ENCODE measurements at places on chromosomes 3 and 15. TPM values are rescaled to one million over a fixed set of nuclear protein-coding genes. Genes with fewer than 3 reads are reported as not detected.

- DNase-seq = no peak
Observed at GRCh38 chr15:46126581-46126980, 491.8 kb downstream of the SQOR start.

DNA sequence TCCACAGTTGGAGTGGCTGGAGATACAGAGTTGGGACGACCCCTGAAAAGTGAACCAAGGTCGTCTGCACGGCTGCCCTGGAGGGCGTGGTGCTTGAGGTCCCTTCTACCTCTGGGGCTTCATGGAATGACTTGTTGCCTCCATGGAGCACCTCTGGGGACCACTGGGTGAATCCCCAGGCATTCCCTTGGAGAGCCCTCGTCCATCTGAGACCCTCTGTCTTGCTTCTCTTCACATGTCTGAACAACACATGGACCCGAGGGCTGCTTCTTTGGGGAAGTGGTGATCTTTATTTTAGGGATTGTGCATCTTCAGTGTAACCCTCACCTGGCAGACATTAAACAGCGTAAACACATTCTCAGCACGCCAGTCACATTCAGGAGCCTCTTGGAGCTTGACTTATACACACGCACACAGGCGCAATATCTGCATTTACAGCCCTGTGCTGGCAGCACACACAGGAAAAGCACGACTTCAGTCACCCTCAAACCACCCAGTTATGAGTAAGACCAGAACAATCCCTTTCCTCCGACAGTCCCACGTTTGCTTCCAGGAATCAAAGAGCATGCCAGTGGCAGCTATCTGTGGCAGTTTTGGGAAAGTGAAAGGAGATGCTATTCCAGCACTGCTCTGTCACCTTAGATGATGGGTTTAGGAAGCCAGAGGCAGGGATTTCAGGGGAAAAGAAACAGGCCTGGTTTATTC lies 12.6 kb downstream of the FAM107A start:
- no peak for DNase-seq

- DNase-seq = no peak
Observed at GRCh38 chr3:26614006-26614685, 8.4 kb upstream of the LRRC3B start.

DNA sequence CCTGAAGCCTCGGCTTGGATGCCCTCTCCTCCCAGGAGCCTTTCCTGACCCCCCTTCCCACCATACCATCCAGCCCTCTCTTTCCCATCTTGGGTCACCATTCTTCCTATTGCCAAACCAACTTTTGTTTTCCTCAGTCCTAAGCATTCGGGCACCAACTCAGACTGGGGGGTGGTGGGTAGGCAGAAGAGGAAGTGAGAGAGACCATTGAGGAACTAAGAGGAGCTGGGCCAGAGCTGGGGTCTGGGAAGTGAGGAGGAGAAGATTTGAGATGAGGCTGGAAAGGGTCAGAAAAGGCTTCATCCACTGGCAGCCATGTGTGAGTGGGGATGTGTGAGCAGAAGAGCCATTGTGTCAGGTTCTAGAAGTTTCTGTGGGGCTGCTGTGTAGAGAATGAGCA lies 37.7 kb downstream of the TKT start:
- DNase-seq = no peak

GRCh38 chr3:174959556-174960065 lies 100.5 kb downstream of the NAALADL2 start:
- DNase-seq = no peak

GRCh38 chr15:33834892-33835743 lies 133.2 kb upstream of the CHRM5 start:
- no peak for DNase-seq

DNA sequence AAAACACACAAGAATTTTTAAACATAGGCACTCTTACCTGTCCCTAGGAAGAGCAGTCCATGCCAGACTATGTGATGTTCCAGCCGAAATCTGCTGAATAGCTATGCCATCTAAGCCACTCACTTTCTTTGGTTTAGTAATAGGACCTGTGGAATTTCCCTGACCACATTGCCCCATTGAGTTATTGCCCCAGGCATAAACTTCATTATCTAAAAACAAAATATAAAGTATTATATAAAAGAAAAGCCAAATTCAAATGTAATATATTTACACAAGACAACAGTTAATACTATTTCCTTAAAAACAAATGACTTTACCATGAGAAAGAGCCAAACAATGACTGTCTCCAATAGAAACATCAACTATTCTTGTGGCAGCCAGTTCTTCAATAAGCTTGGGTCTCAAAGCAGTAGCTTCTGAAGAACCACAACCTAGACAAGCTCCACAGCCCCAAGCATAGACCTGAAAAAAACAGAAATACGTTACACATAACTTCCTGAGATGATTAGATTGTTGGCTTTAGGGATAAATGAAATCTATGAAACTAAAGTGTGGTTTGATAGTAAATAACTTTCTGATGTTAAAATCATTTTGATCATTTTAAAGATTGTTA lies 84.3 kb downstream of the HERC1 start:
- no peak for DNase-seq

GRCh38 chr3:73999501-73999900 lies 374.8 kb upstream of the PDZRN3 start:
- DNase-seq = peak; percentile 2

GRCh38 chr15:59243622-59244021 lies 37.0 kb downstream of the LDHAL6B start:
- DNase-seq = no peak

DNAH1 gene
- 5.0 TPM for total RNA-seq

CYP1A1 gene
- total RNA-seq = 0.18 TPM

FSIP1 gene
- total RNA-seq = 6.1 TPM

TEX264 gene
- total RNA-seq = 12.2 TPM

NTRK3 gene
- 91.4 TPM for total RNA-seq

GABRA5 gene
- 4.6 TPM for total RNA-seq
